ENCODE measurements at places on chromosomes 7 and 10.

- no peak for DNase-seq
Observed at GRCh38 chr10:5071411-5072198, 22.6 kb upstream of the AKR1C3 start.

DNA sequence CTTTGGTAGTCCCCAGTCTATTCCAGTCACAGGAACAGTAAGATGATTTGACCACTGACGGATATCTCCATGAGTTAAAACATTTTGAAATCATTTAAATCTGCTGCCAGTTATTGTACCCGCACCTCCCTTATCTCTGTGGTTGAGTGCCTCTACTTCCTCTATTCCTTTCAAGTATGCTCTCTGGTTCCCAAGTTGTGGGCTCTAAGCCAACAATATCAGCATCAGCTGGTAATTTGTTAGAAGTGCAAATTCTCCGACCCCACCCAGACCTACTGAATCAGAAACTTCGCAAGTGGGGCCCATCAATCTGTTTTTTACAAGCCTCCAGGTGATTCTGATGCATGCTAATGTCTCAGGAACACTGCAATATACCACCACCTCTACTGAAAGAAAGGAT is 235.5 kb downstream of the CCSER2 start:
- no peak for DNase-seq

DNA sequence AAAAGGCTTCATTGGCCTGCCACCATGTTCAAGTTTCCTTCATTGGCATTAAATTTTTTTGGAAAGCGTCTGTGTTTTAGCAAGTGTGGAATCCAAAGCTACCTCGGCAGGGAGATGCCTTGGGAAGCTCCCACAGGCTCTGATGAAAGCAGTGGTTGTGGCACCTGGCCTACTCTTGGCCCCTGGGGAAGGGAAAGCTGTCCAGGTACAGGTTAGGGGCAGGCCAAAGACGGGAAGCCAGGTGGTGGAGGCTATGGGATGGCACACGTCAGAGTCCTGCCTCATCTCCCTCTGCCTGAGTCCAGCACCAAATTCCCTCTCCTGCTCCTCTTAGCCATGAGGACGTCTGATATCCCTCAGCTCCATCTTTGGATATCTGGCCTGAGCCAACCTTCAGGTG is 49.7 kb downstream of the C10orf120 start:
- no peak for DNase-seq

- DNase-seq, result no peak
Observed at GRCh38 chr10:13892871-13893270, 306.1 kb downstream of the PRPF18 start.

GRCh38 chr10:101358706-101359300 is 4.8 kb downstream of the BTRC start:
- no peak for DNase-seq

DNA sequence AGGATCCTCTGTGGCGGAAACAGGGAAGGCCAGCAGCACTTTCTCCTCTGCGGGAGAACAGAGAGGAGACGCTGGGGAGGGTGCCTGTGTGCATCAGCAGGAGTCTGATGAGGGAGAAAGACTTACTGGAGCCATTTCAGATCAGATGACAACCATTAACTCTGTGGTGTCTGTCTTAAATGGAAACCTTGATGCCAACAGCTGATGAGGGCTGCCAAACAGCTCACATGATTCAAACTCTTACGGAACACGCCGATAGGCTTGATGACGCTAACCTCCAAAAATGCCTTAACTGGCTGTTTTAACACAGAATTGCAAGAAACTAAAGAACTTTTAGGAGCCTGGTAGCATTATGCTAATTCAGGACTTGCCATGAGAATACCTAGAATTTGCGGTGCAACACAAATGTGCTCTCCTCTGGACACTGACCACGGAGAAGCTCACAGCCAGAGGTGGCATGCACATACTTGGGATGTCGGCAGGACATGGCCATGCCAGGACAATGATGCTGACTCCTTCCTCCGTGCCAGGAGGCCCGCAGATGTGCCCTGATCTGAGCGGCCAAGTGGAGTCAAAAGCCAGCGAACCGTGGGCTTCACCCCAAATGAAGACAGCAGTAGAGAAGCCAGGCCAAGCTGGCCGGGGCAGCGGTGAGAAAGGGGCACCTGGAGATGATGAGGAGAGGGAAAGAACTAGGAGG is 154.9 kb downstream of the ZMYND11 start:
- DNase-seq, result no peak

GRCh38 chr7:142745745-142746144 is 3.5 kb upstream of the PRSS1 start:
- DNase-seq, result no peak

- DNase-seq, result no peak
Observed at GRCh38 chr7:89238156-89238555, 442.6 kb upstream of the TEX47 start.

DNA sequence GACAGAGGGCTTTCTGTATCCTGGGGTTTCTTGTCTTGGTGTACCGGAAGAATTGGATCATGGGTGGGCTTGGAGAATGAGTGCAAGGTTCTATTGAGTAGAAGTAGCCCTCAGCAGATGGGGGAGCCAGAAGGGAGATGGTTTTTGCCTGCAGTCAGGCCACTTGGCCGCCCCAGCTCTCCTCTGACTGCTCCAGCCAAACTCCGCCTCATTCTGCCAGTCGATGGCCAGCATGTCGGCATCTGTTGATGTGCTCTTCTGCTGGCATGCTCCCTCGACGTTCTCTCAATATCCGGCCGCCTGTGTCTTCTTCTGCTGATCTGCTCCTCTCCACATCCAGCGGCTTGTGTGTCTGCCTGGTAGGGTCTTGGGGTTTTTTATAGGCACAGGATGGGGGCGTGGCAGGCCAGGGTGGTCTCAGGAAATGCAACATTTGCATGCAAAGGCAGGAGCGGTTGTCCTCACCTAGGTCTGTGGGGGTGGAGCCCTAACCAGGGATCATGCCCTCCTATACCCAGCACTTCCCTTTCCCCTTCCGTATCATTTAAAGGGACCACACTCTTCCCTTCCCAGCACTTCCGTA is 40.2 kb upstream of the TNS3 start:
- no peak for DNase-seq
